ENCODE measurements at places on chromosomes 1 and 21. TPM values are rescaled to one million over a fixed set of nuclear protein-coding genes. Genes with fewer than 3 reads are reported as not detected.

GRCh38 chr21:36881228-36881627 lies 85.2 kb downstream of the HLCS start:
- DNase-seq = no peak

DNA sequence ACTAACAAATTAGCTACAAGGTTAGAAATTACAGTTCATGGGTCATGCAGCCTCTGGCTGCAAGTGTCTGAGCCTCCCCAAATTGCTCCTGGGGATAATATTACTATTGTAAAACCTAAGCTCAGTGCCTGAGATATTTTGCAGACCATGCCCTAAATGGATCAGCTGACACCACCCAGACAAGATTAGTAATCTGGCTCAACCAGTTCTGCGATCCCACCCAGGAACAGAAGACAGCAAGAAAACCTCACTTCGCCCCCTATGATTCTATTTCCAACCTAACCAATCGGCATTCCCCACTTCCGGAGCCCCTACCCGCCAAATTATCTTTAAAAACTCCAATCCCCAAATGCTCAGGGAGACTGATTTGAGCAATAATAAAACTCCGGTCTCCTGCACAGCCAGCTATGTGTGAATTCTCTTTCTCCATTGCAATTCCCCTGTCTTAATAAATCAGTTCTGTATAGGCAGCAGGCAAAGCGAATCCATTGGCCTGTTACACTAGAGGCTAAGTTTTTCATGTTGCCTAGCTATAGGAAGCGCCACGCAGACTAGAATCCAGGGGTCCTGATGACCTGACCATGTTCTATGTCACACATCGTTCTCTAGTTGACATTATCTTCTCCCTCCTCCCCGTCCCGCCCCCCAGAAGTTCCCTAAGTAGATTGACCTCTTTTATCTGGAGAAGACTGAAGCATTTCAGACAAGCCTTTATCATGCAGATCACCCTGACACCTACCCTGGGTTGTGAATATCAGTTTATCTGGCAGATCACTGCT lies 22.4 kb upstream of the ZFYVE9 start:
- no peak for DNase-seq

- DNase-seq = no peak
Measured at GRCh38 chr21:20451046-20451445, 547.2 kb upstream of the NCAM2 start.

DNA sequence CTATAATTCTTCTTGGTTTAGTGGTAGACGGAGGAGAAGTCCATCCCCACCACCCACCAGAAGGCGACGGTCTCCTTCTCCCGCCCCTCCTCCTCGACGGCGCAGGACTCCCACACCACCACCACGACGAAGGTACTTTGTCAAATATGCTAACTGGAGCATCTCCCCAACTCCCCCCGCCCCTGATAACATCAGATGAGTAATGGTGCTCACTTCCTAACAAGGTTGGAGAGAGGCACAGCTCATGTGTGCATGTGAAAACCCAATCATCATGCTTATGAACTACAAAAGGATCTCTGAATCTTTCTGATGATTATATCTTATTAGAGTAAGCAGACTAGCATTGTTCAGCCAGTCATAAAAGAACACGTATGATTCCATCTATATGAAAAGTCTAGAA lies 23.7 kb downstream of the SRRM1 start:
- DNase-seq = no peak

KIF14 gene
- 0.44 TPM for total RNA-seq

SOD1 gene
- 160 TPM for total RNA-seq
